ENCODE measurements at places on chromosomes 3 and 15.
A peak's percentile ranks its signal among the peaks of the same experiment; 100 is the strongest.

- no peaks in the 10 kb centered on the region for H3K27me3 ChIP-seq
- H3K4me1 ChIP-seq: no peaks in the 10 kb centered on the region
- DNase-seq: no peak
- no peak overlapping the region for H3K27ac ChIP-seq
These were observed 15.2 kb downstream of the TRNT1 start for GRCh38 chr3:3141939-3142338.

GRCh38 chr3:50316657-50317242 is 5.8 kb downstream of the HYAL2 start:
- H3K36me3 ChIP-seq: peaks cover 45% of the 10 kb centered on the region
- no peak overlapping the region for H3K4me3 ChIP-seq
- peak overlapping the region; percentile 99 for H3K27ac ChIP-seq
- H3K4me1 ChIP-seq: peaks cover 46% of the 10 kb centered on the region
- DNase-seq: no peak

GRCh38 chr3:40992023-40992422 is 207.3 kb upstream of the CTNNB1 start:
- H3K27me3 ChIP-seq: no peaks in the 10 kb centered on the region
- H3K27ac ChIP-seq: no peak overlapping the region
- no peak overlapping the region for H3K4me3 ChIP-seq
- no peaks in the 10 kb centered on the region for H3K4me1 ChIP-seq

GRCh38 chr15:61157933-61158332 is 71.2 kb downstream of the RORA start:
- DNase-seq: peak; percentile 77
- peak overlapping the region; percentile 22 for H3K27ac ChIP-seq
- no peaks in the 10 kb centered on the region for H3K4me1 ChIP-seq
- no peak overlapping the region for H3K4me3 ChIP-seq
- H3K27me3 ChIP-seq: no peaks in the 10 kb centered on the region

DNA sequence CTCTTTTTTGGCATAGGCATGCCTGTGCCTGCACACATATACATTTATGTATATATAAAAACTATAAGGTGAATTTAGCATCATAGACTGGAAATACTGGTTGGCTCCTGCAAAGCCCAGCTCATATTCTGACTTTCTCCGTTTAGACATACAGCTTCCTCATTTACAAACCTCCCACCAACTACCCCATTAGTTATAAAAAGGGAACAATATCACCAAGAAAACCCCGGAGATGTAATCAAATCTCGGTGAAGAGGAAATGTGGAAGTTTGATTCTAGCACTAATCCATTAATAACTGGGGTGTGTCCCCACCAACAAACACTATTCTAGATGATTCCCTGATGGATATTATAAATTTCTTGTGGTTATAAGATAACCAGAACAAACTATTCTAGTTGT is 517.7 kb upstream of the TBL1XR1 start:
- H3K4me3 ChIP-seq: no peak overlapping the region
- DNase-seq: no peak
- H3K27me3 ChIP-seq: no peaks in the 10 kb centered on the region
- H3K4me1 ChIP-seq: peaks cover 19% of the 10 kb centered on the region
- H3K36me3 ChIP-seq: no peaks in the 10 kb centered on the region

DNA sequence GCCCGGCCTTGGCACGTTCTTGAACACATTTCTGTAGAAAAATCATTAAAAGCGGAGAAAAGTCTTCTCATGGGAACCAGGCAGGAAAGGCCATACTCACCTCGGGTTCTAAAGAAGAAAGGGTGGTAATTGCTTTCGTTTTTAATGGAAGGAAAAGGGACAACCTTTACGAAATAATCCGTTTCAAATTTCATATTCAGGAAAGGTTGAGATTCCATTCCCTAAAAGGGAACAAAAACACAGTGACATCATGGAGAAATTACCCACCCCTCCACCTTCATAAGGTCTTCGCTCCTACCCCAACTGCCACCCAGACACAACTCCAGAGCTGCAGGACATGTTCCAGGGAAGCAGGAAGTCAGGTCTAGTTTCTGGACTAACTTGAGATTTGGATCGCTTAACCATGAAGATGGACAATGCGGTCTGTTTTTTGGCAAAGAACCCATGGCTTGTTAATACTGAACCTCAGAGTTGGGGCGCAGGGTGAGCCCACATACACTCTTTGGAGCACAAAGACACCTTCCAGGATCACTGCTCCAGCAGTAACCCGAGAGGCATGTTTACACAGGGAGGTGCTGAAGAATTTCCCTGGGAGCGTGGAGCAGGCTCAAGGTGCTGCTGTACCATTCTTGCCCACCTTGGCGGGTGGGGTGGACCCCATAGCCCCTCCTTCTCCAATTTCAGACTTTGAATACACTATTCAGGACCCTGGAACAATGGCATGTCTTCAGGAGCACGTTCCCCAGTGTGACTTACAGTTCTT is 49.2 kb downstream of the SPATA12 start:
- no peak for DNase-seq
- no peak overlapping the region for H3K4me3 ChIP-seq
- no peak overlapping the region for H3K27ac ChIP-seq
- H3K27me3 ChIP-seq: no peaks in the 10 kb centered on the region
- no peaks in the 10 kb centered on the region for H3K4me1 ChIP-seq

DNA sequence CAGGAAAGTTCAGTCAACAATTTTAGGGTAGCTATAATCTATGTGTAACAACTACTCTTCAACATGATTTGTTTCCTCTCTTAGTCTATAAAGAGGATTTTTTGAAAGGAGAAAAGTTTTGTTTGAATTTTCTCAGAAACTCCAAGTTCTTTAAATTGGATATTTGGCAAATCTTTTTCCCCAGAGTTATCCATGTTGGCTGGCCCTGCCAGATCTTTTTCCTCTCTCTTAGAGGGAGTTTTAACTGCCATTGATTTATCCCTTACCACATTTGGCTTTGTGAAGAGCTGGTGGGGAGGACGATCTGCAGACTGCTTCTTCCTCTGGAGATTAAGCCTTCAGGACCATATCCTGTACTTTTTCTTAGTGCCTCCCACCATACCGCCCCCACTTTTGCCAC is 64.9 kb upstream of the ROPN1 start:
- H3K4me1 ChIP-seq: peaks cover 38% of the 10 kb centered on the region
- DNase-seq: no peak

GRCh38 chr3:183281126-183281797 is 28.2 kb downstream of the B3GNT5 start:
- no peaks in the 10 kb centered on the region for H3K36me3 ChIP-seq
- no peak for DNase-seq
- peaks cover 19% of the 10 kb centered on the region for H3K4me1 ChIP-seq
- H3K27ac ChIP-seq: no peak overlapping the region
- no peaks in the 10 kb centered on the region for H3K27me3 ChIP-seq

DNA sequence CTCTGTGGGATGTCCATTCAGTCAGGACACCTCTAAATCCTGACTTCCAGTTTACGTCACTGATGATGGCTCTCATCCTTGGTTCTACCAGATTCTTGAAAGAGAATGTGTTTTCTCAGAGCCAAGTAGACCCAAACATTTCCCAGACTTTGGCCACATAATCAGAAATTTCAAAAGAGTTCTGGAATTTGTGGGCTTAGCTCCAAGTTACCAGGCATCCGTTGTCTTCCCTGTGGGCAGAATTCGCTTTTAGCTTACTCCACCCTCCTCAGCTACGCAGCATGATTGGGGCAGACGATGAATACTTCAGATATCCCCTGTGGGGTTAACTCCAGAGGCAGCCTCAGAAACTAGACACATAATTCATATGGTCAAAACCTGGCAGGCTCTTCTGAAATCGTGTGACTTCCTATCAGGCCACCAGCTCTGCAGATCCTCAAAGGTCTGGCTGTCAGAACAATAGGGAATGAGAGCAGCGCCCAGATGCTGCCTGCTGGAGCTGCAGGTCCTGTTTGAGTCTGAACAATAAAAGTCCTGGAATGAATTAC is 30.6 kb downstream of the CRTC3 start:
- H3K36me3 ChIP-seq: no peaks in the 10 kb centered on the region
- peak; percentile 75 for DNase-seq
- H3K4me3 ChIP-seq: no peak overlapping the region
- peak overlapping the region; percentile 86 for H3K27ac ChIP-seq

DNA sequence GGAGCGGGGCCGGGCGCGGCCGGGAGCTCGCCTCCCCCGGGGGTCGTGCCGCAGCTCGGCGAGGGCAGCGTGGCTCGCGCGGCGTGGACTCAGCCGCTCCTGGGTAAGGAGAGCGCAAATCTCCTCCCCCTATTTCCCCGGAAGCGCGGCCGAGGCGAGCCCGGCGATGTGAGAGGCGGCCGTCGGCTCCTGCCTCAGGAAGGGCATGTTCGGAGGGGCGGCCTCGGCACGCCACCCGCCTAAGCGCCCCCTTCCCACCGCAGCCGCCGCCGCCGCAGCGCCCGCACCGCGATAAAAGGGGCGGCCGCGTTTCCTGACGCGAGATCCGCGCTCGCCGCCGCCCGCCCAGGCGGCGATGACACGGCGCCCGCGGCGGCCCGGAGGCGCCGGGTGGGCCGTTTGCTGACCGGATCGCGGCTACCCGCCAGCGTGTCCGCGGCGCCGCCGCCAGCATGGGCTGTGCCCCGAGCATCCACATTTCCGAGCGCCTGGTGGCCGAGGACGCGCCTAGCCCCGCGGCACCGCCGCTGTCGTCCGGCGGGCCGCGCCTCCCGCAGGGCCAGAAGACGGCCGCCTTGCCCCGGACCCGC is at the start of gene PDE8A:
Gene PDE8A (plus strand): TSS at position 146 of the 590 bp plus-strand sequence. CDS start 307 bp downstream, at position 453.
- H3K4me3 ChIP-seq: peak within 1 kb of the TSS; percentile 95
- no peaks in the 10 kb centered on the region for H3K36me3 ChIP-seq
- H3K27me3 ChIP-seq: no peaks in the 10 kb centered on the region
- peak within 1 kb of the TSS; percentile 93 for H3K27ac ChIP-seq
- peak; percentile 35 for DNase-seq
- no peaks in the 10 kb centered on the region for H3K4me1 ChIP-seq

DNA sequence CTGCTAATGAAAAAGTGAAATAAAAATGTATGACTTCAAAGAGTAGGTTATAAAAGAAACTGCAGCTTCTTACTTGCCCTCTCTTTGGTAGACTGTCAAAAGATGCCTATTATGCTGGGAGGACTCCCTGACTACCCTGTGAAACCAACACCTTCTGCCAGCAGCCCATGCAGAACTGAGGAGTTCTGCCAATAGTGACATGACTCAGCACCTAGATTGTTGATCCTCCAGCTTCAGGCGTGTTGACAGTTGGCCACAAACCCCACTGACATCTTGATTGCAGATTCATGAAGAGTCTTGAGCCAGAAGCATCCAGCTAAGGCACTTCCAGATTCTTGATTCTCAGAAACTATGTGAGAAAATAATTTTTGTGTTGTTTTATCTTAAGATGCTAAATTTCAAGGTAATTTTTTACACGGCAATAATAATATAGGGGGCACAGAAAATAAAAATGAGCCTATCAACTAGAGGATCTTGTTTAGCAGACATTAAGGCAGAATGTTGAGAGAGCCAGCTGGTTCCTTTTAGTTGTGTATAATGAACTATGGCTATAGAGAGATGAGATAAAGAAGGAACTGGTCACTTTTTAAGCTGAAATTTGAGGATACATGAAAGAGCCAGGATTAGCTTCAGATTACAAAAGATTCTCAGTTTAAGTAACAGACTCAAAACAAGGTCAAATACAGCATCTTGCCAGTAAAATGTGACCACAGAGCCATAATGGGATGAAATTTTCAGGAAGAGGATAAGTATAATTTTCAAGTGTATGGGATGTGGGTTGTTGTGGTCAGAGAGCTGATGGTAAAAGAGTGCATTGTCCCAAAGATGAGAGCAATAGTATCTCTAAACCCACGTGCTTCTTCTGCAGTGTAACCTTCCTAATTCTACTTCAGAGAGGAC is 588.7 kb upstream of the CBLB start:
- no peak overlapping the region for H3K27ac ChIP-seq
- H3K4me1 ChIP-seq: no peaks in the 10 kb centered on the region
- H3K4me3 ChIP-seq: no peak overlapping the region
- DNase-seq: peak; percentile 51
- H3K27me3 ChIP-seq: no peaks in the 10 kb centered on the region

DNA sequence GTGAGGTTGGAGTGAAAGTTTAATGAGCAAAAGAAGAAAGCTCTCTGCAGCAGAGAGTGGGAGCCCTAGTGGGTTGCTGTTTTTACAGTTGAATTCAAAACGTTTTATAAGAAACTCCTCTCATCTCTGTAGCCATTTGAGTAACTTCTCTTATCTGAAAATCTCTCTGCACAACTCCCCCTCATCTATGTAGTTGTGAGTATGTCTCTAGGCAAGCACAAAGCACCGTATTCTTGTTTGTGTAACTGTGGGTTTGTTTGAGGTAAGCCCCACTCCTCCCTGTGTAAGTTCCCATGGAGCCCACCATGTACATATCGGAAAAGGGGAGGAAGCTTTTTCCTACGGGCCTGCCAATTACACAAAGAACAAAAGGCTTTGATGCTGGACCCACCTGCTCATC is 56.5 kb upstream of the GOLGA6L2 start:
- no peak overlapping the region for H3K4me3 ChIP-seq
- no peaks in the 10 kb centered on the region for H3K27me3 ChIP-seq
- no peak for DNase-seq
- no peak overlapping the region for H3K27ac ChIP-seq
- no peaks in the 10 kb centered on the region for H3K4me1 ChIP-seq
- no peaks in the 10 kb centered on the region for H3K36me3 ChIP-seq

- H3K4me3 ChIP-seq: no peak overlapping the region
- H3K27ac ChIP-seq: no peak overlapping the region
- H3K27me3 ChIP-seq: no peaks in the 10 kb centered on the region
- no peaks in the 10 kb centered on the region for H3K4me1 ChIP-seq
These were observed 28.9 kb upstream of the RASGRP1 start for GRCh38 chr15:38593524-38593923.

GRCh38 chr3:152444029-152444641 is 175.4 kb downstream of the MBNL1 start:
- DNase-seq: no peak
- H3K4me1 ChIP-seq: peaks cover 40% of the 10 kb centered on the region
- no peaks in the 10 kb centered on the region for H3K27me3 ChIP-seq
- peaks cover 7% of the 10 kb centered on the region for H3K36me3 ChIP-seq
- peak overlapping the region; percentile 7 for H3K27ac ChIP-seq
- no peak overlapping the region for H3K4me3 ChIP-seq

GRCh38 chr15:31130576-31131237 is 29.2 kb upstream of the TRPM1 start:
- peaks cover 4% of the 10 kb centered on the region for H3K4me1 ChIP-seq
- no peak for DNase-seq
- H3K36me3 ChIP-seq: no peaks in the 10 kb centered on the region
- H3K27me3 ChIP-seq: no peaks in the 10 kb centered on the region
- H3K4me3 ChIP-seq: no peak overlapping the region
- no peak overlapping the region for H3K27ac ChIP-seq

GRCh38 chr3:96007650-96008195 is 806.7 kb upstream of the EPHA6 start:
- DNase-seq: no peak
- no peak overlapping the region for H3K4me3 ChIP-seq
- no peaks in the 10 kb centered on the region for H3K36me3 ChIP-seq
- H3K4me1 ChIP-seq: no peaks in the 10 kb centered on the region
- H3K27ac ChIP-seq: no peak overlapping the region
- H3K27me3 ChIP-seq: no peaks in the 10 kb centered on the region

GRCh38 chr15:28043691-28044091 is 55.4 kb downstream of the OCA2 start:
- H3K4me3 ChIP-seq: no peak overlapping the region
- no peaks in the 10 kb centered on the region for H3K27me3 ChIP-seq
- no peak for DNase-seq
